ENCODE measurements at places on chromosomes 5 and 9.

- no peak for DNase-seq
Measured at GRCh38 chr5:98992552-98992951, 63.7 kb upstream of the CHD1 start.

GRCh38 chr5:102986074-102986473, 133.9 kb downstream of the GIN1 start:
- no peak for DNase-seq

- no peak for DNase-seq
Measured at GRCh38 chr5:143056339-143056704, 286.1 kb downstream of the ARHGAP26 start.

DNA sequence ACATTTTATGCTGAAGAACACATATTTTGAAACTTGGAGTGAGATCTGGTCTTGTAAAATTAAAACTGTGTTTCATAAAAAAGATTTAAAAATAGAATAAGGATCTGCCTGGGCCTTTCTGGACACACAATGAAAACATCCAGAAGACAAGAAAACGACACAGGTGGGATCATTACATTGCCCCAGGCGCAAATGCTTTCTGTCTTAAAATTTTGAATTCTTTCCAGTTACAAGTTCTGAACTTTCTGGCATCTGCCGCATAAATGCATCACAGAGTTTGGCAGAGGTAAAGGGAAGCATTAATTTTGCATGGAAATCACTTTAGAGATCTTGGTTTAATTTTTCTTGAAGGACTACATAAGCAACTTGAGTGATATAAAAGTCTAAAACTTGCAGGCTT, 219.6 kb downstream of the WDR70 start:
- DNase-seq = no peak

DNA sequence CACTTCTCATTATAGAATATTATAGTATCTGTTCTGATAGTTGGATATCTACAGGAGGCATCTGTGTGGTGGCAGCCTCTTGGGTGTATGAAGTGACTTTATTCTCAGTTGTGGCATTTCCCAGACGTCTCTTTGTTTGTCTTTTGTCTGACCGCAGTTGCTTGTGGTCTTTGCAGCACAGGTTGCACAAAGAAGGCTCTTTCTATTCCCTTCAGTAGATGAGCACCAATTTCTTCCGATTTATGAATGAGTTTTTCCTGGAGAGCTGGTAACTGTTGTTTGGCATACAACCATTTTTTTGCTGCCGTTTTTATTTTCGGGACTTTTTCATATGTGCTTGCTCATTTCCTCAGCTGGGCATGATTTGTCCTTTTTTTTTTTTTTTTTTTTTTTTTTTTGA, 56.4 kb upstream of the MYO10 start:
- no peak for DNase-seq

DNA sequence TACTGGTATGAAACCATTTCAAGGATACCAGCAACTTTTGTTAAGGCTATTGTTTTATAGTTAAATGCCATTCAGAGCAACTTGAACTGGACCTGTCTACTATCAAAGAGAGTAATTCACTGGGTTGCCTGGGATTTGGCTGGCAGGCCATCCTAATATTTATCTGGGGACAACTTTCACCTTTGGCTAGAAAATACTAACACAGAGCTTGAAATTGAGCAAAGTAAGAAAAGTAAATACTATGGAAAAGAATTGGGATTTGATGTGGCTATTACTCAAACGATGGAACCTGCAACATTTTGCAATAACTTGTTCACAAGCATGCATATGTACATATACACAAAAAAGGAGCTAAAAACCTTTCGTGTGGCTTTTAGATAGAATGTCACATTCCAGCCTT, 191.3 kb downstream of the DENND1A start:
- DNase-seq = no peak

Measured in inflammatory macrophage treated with lipopolysaccharide for 1 hour (primary cell).